Omental fat pad (tissue), 4 donors: ENCODE measurements at places on chromosomes 3 and 15. TPM values are rescaled to one million over a fixed set of nuclear protein-coding genes. Genes with fewer than 3 reads are reported as not detected.

Gene PLSCR2
- not detected for total RNA-seq

Gene C3orf22
- not detected for total RNA-seq

Gene CPEB1
- 5.0 TPM for total RNA-seq

Gene TSPAN3
- 218 TPM for total RNA-seq

Gene GCSAM
- total RNA-seq = not detected

Gene CPA3
- total RNA-seq = 16.2 TPM

DNA sequence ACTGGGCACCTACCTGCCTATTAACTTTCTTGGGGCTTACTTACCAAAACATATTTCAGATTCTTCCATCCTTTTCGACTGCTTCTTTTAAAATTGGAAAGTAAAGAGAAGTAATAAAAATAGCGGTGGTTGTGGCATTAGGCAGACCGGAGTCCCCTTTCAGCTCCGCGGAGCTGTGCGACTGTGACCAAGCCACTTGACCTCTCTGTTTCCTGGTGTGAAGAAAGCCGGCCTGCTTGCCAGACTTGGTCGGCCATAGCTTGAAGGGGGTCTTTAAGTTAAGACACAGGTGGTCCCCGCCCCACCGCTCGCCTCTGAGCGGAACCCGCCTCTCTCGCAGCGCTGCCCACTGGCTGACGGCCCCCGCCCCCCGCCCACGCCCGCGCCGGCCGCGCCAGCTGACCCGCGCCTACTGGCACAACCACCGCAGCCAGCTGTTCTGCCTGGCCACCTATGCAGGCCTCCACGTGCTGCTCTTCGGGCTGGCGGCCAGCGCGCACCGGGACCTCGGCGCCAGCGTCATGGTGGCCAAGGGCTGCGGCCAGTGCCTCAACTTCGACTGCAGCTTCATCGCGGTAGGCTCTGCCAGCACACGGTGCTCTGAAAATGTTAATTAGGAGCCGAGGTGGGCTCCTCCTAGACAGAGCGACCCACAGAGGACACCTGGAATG lies 18.3 kb downstream of the NOX5 start:
- DNase-seq = no peak

DNA sequence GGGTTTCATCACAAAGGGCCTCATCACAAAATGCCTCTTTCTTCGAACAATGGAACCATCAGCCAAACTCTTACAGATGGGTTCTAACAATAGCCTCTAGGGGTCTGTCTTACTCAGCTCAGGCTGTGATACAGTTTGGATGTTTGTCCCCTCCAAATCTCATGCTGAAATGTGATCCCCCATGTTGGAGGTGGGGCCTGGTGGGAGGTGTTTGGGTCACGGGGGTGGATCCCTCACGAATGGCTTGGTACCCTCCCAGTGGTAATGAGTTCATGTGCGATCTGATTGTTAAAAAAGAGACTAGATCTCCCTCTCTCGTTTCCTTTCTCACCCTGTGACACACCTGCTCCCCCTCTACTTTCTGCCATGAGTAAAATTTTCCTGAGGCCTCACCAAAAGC lies 47.9 kb upstream of the LIPC start:
- no peak for DNase-seq

GRCh38 chr3:90055666-90056065 lies 948.2 kb downstream of the EPHA3 start:
- no peak for DNase-seq

DNA sequence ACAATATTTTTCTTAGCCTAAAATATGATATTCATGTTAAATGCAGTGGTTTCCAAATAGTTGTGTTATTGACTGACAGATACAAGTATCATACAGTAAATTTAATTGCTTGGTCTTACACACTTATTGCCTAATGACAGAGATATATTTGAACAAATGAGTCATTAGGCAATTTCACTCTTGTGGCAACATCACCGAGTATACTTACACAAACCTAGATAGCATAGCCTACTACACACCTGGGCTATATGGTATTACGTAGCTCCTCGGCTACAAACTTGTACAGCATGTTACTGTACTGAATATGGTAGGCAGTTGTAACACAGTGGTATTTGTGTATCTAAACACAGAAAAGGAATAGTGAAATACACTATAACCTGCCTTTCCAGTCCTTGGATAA lies 50.3 kb downstream of the SERPINI1 start:
- no peak for DNase-seq

DNA sequence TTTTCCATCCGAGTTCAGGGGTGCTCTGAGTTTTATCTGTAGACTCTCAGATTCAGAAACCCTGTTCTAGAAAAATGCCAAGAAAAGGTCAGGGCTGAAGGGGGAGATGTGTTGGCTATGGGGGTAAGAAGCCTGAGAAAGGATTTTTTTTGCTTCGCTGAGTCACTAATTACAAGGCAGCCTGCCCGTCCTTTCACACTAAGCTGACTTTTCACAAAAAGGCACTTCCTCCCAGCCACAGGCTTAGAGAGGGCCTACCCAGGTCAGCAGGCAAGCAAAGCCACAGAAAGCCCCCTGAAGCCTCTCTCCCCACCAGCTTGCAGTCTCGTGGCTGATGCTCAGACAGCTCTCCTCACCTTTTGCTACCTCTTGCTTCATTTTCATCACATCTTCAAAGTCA lies 192.6 kb upstream of the PRICKLE2 start:
- DNase-seq = no peak

DNA sequence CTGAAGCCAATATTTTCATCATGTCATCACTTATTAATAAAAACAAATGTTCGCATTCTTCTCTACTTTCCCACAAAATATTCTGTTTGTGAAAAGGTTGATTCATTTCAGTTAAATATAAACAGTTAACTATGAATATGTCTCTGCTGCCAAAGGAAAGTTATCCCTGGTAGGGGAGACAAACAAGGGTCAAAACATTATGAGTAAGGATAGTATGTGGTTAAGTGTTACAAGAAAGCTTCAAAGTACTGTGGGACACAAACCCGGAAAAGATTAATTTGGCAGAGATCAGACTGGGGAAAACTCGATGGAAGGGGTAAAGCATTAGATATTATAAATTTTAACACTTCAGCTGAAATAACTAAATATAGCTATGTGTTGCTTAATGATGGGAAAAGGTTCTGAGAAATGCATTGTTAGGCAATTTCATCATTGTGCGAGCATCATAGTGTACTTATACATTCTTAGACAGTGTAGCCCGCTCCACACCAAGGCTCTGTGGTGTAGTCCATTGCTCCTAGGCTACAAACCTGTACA lies 436.5 kb upstream of the TBL1XR1 start:
- DNase-seq = no peak

- no peak for DNase-seq
Observed at GRCh38 chr3:152172460-152172859, 96.3 kb upstream of the MBNL1 start.

DNA sequence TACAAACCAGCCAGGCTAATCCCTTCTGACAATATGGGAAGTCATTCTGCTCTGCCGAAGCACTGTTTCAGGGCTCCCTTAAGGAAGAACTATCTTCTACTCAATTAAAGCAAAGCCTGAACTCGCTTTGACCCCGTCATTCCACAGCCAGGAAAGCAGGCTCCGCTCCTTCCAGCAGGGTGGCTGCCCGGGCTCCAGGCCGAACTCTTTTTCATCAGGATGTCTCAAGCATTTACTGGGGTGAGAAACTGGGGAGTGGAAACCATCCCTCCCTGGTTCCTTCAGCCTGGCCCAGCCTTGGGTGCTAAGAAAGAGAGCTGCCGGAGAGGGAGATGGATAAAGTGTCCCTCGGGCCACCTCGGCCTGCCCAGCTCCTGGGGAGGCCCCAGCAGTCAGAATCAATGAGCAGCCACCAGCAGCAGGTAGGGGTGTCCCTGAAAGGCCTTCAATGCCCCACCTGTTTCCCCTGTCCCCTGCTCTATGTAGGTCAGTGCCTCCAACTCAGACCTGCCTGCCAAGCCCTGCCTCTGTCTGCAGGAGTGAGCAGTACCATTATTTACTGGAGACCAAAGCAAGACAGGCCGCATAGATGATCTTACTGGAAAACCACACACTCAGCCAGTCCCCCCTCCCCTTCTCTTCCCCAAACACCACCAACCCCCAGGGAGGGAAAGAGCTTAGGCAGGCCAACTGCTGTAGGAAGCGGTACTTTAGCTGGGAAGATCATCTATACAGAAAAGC lies 225.6 kb upstream of the TLE3 start:
- no peak for DNase-seq

GRCh38 chr3:105767776-105768175 lies 101.0 kb downstream of the CBLB start:
- DNase-seq = no peak

DNA sequence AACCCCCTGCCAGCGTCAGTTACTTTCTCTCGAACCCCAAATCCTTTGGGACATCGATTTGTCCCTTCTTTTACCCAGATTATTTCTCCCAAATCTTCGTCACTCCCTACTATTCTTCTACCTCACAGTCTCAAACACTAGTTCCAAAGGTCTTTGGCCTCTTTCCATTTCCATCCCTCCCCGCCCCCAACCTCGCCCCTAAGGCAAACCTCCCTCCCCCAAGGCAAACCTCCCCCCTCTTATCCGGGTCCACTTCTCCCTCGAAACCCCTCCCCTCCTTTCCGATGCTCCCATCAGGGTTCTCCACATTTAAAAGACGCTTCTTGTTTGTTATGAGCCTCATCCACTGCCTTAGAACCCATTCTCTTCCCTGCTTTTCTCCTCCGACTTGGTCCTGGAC lies 583 bp downstream of the EAF1 start:
- no peak for DNase-seq

GRCh38 chr3:196057760-196058331 lies 24.0 kb downstream of the TFRC start:
- DNase-seq = no peak
